ENCODE measurements at places on chromosomes 3 and 15.

DNA sequence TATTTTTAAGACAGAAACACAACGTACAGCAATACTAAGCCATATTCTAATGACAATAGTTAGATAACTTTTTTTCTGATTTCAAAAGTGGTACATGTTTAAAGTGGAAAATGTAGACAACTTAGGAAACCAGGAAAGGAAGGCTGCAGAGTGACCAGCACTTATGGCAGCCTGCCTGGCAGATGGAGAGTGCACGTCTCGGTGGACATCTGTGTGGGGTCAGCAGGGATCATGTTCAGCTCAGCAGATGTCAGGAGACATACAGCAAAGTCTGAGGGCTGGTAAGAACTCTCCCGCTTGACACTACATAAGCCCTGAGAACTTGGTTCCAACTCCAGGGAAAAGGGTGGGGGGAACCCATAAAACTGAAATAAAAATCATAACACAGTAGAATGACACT, 128.6 kb upstream of the ADPGK start:
- DNase-seq = no peak

GRCh38 chr15:101063212-101063611, 144.1 kb downstream of the LRRK1 start:
- no peak for DNase-seq

DNA sequence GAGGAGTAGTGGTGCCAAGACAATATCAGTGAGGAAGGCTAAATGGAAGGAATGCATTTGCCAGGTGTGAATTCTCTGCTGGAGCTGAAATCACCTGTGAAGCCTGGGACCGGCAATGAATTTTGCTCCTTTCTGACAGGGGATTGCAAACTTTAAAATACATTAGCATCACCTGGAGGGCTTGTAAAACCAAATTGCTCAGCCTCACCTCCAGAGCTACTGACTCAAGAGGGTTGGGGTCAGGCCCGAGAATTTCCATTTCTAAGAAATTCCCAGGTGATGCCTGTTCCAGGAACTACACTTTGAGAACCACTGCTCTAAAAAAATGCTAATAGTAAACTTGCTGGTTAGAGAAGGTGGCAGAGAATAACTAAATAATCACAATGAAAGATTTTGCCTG, 445.6 kb upstream of the RBMS3 start:
- no peak for DNase-seq

DNA sequence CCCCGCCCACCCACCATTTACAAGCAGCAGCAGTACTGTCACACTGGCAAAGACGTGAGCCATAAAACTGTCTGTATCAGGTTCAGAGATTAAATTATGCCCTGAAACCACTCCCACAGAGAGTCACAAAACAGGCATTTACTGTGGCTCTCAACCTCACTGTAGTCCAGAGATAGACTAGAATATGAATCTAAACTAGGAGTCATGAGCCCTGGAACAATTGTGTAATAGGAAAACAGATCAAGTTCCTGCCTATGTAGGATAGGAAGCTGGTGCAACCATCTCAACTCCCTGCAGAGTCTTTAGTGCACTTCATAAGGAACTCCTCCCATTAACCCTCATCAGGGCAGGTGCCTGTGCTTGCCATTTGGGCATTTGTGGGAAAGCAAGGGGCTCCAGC, 61.7 kb downstream of the FAM227B start:
- no peak for DNase-seq

- no peak for DNase-seq
These were observed 1099.3 kb downstream of the ROBO2 start for GRCh38 chr3:78139166-78139565.

GRCh38 chr3:38039101-38039898, at the start of gene DLEC1:
TSS of gene DLEC1 (plus strand) at chr3:38039208. CDS start at chr3:38039226, 18 bp downstream.
- DNase-seq = peak; percentile 53

GRCh38 chr15:81184188-81184587, 12.5 kb upstream of the IL16 start:
- DNase-seq = no peak

- DNase-seq = no peak
These were observed 507.0 kb downstream of the ZPLD1 start for GRCh38 chr3:102941786-102942185.

- no peak for DNase-seq
These were observed 166.8 kb upstream of the LPP start for GRCh38 chr3:187987187-187987586.

DNA sequence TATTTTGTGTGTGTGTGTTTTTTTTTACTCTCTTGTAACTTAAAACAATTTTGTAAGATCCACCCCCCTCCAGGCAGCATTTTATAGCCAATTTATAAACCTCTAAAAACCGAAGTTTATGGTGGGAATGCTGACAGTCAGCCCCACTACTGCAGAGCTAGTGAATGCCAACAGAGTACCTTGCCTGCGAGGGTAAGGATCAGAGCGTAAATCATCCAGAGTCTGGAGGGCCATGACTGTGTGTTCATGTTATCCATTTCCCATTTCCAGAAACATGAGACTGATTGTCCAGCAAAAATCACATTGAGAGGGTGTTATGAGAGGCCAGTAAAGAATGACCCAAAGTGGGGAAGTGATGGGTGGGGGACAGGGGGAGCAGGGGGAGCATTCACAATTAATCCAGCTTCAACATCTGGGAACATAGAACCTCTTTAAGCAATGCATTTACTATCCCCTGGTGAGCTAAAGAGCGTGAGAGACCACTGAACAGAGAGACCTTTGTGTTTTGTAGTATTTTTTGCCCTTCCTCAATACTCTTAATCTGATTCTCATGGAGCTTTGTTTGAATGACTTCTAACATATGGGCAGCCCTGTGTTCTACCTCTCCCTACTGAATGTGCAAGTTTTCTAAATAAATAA, 464.5 kb downstream of the RBMS3 start:
- no peak for DNase-seq

DNA sequence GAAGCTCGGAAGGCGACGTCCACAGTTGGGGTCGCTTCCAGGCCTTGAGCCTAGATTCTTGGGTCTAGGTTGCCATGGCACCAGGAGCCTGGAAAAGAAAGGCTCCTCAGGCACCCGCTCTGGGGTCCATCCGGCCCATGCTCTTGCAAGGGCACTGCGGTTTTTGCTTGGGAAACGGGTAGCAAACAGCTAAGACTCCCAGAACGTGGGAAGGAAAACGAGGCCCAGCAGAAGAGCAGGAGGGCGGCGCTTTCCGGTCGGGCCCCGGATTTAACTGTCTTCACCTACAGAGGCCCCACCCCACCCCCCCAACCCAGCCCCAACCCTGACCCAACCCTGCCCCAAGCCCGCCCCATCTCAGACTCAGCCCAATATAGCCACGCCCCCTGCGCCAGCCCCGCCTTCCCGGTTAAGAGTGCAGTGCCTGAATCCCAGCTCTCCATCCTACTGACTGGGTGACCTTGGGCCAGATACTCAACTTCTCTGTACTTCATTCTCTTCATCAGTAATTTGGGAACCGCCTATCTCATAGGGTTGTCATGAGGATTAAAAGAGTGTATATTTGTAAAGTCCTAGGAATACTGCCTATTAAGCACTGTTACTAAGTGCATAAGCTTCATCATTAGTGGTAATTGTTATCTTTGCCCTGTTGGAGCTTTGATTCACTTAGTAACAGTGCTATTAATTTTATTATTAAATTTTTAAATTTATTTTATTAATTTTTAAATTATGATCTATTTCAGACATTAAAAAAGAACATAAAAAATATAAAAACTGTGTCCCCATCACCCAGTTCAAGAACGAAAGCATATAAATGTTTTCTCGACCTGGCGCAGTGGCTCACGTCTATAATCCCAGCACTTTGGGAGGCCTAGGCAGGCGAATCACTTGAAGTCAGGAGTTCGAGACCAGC, 28.4 kb upstream of the SMAD6 start:
- DNase-seq = no peak

DNA sequence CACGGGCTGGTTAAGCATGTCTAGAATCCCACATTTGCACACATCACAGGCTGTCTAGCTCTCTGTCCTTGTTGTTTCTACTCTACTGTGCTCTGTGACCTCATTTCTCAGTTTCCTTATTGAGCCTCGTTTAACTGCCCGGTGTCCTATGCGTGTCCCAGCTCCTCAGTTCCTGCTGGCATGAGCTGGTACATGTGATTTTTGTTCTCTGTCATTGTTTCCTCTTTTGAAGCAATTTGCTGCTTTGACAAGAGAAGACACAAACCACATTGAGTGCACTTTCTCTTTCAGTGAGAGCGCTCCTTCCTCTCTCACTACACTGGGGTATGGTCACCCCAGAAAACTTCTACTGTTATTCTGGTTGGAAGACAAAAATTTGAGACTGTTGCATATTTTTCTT, 563.5 kb downstream of the PDCD6IP start:
- no peak for DNase-seq

DNA sequence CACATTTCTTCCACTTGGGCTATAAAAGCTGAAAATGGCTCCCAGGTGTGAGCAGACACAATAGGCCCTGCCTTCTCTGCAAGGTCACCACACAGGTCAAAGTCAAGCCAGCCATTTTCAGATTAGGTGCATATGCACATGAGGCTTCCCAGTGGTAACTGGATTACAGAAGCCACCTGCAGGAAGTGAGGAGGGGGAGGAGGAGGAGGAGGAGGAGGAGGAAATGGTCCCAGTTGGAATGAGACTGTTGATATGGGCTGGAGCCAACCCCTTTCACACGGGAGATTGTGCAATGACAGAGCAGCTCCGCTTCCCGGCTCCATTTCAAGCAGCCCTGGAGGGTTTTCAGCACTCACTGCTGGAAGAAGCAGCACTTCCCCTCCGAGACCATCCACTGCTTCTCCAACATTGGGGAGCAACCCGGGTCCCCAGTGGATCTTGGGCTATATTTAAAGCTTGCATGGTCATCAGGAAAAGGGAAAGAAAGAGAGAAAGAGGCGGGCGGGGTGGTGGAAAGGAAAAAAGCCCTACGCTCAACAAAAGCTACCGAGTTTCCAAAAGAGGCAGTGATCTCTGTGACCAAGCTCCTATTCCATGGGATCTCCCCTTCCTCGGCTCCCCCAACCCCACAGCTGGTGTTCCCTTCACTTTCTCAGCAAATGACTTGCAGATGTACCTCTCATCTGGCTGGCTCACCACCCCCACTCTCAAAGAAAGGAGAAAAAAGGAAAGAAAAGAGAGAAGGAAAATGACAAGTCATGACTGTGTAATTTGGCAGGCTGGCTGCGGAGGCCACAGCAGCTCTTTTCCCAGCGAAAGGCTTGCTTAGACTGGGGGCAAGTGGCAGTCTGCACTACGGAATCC, 58.3 kb downstream of the LRIG1 start:
- peak; percentile 79 for DNase-seq

- no peak for DNase-seq
These were observed 93.2 kb upstream of the NEDD4 start for GRCh38 chr15:56086566-56086965.

GRCh38 chr3:5542472-5542871, 355.0 kb downstream of the EDEM1 start:
- DNase-seq = no peak

DNA sequence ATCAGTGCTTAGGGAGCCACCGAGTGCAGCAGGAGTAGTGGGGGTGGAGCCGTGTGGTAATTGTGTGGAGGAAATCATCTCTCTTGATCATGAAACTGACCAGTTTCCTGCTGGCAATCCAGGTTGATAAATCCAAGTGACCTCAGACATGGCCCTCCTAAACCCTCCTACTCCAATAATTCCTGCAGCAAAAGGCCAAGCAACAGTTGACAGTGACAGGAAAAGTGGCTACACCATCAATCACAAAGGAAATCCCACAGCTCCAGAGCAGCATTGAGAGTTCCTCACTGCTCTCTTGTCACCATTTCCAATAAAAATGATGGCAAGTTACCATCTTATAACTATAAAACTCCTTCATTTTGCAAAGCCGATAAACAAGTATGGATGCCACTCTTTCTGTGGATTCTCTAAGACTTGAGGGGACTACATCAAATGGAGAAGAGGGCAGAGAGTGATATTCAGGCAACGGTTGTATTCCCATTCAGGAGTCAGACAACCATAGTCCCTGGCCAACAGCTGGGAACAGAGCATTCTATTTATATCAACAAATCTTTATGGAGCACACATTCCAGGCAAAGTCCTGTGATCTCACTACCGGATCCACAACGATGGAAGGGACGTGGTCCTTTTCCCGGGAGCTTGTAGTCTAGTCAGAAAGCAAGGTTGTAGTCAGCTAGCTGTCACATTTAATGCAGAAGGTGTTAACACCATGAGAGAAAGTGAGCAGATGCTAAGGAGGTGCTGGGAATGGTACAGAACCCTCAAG, 312.5 kb upstream of the CTNNB1 start:
- DNase-seq = no peak

GRCh38 chr3:142691527-142691926, 32.3 kb upstream of the TRPC1 start:
- no peak for DNase-seq

- DNase-seq = no peak
These were observed 71.5 kb upstream of the FILIP1L start for GRCh38 chr3:100185847-100186246.

GRCh38 chr15:36898536-36899126, 201.7 kb downstream of the MEIS2 start:
- no peak for DNase-seq

GRCh38 chr3:112687211-112687610, 46.3 kb upstream of the CCDC80 start:
- no peak for DNase-seq

GRCh38 chr3:126463521-126463920, 12.2 kb downstream of the ZXDC start:
- DNase-seq = no peak

GRCh38 chr3:62318365-62318751, 55.0 kb downstream of the FEZF2 start:
- no peak for DNase-seq

- DNase-seq = no peak
These were observed 64.4 kb downstream of the ABI3BP start for GRCh38 chr3:100928638-100929428.

- DNase-seq = no peak
These were observed 708 bp upstream of the PTPN23 start for GRCh38 chr3:47380026-47380600.

GRCh38 chr3:152780553-152780952, 54.4 kb upstream of the P2RY1 start:
- no peak for DNase-seq

DNA sequence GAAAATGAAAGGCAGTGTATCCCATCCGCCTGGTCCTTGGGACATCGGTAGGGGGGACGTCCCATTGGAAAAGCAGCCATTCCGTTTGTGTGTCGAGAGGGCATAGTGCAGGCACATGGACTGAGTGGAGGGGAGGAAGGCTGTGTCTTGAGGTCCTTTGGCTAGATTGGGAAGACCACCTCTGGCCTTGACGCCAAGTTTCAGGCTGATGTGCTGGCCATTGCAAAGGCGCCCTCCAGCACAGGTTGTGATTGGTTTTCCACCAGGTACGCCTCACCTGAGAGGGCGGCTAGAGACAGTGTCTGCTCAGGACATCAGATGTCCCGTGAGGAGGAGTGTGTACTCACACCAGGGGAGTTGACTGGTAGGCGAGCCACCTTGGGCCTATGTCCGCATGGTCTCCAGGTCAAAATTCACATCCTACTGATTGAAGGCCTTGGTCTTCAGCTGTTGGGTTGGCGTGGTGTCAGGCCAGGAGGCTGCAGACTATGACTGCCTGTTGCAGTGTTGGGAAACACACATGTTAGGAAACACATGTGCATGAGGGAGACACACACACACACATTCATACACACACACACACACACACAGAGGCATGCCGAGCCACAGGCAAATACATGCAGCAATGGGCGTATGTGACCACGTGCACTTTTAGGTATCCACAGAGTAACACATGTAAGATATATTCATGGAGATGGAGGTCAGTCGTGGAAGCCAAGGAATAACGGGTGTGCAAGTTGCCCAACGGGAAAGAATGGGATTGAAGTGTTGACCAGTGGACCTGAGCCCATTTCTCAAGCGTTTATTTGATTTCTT, 98.4 kb downstream of the SNRPN start:
- no peak for DNase-seq
